ENCODE measurements at places on chromosomes 6 and 20. TPM values are rescaled to one million over a fixed set of nuclear protein-coding genes. Genes with fewer than 3 reads are reported as not detected.

The COL10A1 gene
- not detected for total RNA-seq

The MEA1 gene
- total RNA-seq: 94.9 TPM

The BTBD3 gene
- total RNA-seq: 12.2 TPM

The NHLRC1 gene
- 1.3 TPM for total RNA-seq

The PSMB1 gene
- total RNA-seq: 221 TPM

The SYCP2L gene
- total RNA-seq: 3.9 TPM

The LHFPL5 gene
- total RNA-seq: not detected

The SLC2A10 gene
- not detected for total RNA-seq

The C6orf118 gene
- 0.34 TPM for total RNA-seq

The CPXM1 gene
- total RNA-seq: not detected

The EYA4 gene
- 12.6 TPM for total RNA-seq

The SYNGAP1 gene
- 3.7 TPM for total RNA-seq

The HCRTR2 gene
- not detected for total RNA-seq

The TRIM31 gene
- total RNA-seq: 1.1 TPM

The ULBP3 gene
- total RNA-seq: 3.4 TPM

The SRMS gene
- 0.18 TPM for total RNA-seq

The DCDC2 gene
- 2.0 TPM for total RNA-seq

The PRR3 gene
- 15.4 TPM for total RNA-seq

The FABP7 gene
- total RNA-seq: not detected

The PROKR2 gene
- not detected for total RNA-seq

The RCAN2 gene
- total RNA-seq: not detected

The SLC13A3 gene
- total RNA-seq: not detected

Data from A549 treated with ZK216348 at 1 μM for 4 hours (cell line).